Activated CD4-positive, alpha-beta T cell treated with anti-CD3 and anti-CD28 coated beads, Interleukin-2, amount 50 U/mL, for 16 hours (primary cell): ENCODE measurements at places on chromosomes 4 and X.

- no peak for DNase-seq
These were observed 28.3 kb upstream of the DRP2 start for GRCh38 chrX:101191217-101191750.

DNA sequence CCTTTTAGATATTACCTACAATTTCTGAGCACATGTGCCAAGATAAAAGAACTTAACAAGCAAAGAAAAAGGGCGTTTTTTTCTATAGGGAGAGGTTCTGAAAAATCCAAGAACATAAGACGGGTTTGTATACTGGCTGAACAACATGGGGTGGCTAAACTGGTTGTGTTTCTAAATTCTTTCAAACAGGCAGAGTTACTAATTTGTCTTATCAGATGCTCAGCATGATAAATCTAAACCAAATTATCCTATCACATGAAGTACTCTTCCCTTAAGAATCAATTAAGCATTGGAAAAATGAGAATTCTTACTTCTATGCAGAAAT, 45.4 kb upstream of the PGM2 start:
- DNase-seq, result no peak

- DNase-seq, result no peak
These were observed 138.2 kb upstream of the RAPGEF2 start for GRCh38 chr4:158964728-158965124.

DNA sequence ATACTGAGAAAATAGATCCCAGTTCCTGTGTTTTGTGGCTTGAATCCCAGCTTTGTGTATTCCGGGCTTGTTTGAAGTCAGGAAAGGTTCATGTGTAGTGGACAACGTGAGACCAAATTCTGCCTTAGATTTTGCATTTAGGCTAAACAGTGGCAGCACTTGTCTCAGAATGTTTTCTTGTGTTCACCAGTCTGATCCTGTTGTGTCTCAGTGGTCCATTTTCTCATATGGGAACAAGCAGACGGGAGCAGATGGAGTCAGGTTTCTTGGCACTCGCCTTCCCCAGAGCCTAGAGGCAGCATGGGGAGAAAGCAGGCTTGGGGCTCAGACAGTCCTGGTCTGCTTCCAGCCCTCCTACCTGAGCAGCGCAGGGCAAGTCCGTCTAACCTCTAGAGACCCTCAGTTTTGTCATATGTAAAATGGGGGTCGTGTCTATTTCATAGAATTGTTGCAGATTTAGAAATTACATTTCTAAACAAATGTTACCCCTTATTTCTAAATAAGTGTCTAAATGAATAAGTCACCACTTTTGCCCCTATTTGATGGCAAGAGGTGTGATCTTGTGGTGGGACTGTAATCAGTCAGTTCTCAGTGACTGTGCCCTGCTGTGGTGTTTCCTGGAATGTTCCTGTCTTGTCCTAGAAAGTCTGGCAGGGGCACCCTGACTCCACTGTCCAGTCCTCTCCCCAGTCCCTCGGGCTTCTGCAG, 28.3 kb upstream of the MSANTD1 start:
- DNase-seq, result peak; percentile 30

- no peak for DNase-seq
These were observed 19.5 kb upstream of the NDST3 start for GRCh38 chr4:118014831-118015230.

DNA sequence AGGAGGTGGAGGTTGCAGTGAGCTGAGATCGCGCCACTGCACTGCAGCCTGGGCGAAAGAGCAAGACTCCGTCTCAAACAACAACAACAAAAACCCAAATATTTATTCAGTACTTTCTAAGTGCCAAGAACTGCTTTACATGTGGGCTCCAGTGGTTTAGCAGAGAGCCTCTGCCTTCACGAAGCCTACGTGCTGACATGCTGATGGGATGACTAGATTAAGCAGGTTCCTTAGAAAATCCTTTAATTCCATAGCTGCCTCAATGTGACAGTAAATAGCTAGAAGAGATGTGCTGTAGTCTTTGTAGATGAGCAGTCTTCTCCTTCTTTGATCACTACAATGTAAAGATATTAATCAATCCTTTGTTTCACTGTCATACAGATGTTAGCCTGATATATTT, 49.6 kb downstream of the TAPT1 start:
- no peak for DNase-seq

DNA sequence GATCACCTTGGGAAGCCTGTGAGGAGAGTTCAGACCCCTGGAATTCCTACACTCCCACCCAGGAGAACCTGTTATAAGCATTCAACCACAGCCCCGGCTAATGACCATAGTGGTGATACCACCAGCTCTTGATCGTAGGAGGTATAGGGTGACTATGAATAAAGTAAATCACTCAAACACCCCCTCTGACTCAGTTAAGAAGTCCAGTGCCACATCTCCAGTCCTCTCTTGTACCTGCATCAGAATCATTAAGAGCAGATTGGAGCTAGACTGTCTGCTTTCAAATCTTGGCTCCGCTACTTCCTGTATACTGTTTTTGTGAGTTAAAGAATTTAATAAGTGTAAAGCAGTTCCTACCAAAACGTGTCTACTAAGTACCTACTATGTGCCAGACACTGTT, 565.1 kb upstream of the DIPK2B start:
- peak; percentile 44 for DNase-seq
